ENCODE measurements at places on chromosomes 16 and 17. TPM values are rescaled to one million over a fixed set of nuclear protein-coding genes. Genes with fewer than 3 reads are reported as not detected.

DNA sequence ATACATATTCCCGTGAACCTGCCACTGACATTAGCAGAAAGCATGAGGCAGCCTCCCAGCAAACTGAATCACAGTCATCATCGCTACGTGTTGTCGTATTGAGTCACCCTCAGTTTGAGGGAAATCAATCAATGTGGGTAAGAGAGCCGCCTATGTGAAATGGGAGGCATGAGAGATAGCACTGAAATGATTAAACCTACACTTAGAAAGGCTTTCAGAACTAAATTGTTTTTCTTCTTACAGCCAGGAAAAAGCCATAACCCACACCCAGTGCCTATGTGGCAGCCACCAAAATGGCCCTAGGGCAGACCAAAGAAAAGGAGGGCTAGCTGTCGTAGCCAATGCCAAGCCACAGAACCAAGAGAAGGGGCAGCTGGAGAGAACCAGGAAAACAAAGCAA, 90.5 kb downstream of the ADAMTS18 start:
- peaks cover 10% of the 10 kb centered on the region for H3K4me1 ChIP-seq
- H3K27ac ChIP-seq, result no peak overlapping the region
- H3K36me3 ChIP-seq, result no peaks in the 10 kb centered on the region
- no peaks in the 10 kb centered on the region for H3K27me3 ChIP-seq
- no peak overlapping the region for H3K4me3 ChIP-seq

DNA sequence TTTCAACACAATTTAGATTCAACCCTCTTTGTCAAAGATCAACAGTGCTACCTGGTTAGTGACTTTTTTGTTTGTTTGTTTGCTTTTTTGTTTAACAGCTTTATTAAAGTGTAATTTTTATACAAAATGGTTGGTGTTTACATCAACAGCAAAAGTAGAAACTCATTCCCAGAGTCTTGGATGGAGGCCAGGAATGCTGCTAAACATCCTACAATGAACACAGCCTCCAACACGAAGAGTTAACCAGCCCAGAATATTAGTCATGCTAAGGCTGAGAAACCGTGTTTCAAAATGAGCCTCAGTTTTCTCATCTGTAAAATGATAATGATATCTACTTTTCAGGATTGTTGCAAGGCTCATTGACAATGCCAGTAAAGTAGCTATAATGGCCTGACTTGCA, 211.0 kb upstream of the MAF start:
- no peaks in the 10 kb centered on the region for H3K27me3 ChIP-seq
- H3K27ac ChIP-seq, result no peak overlapping the region
- no peaks in the 10 kb centered on the region for H3K4me1 ChIP-seq
- no peaks in the 10 kb centered on the region for H3K36me3 ChIP-seq
- H3K4me3 ChIP-seq, result no peak overlapping the region

GRCh38 chr17:63132459-63132911, 166.4 kb downstream of the TANC2 start:
- no peak for DNase-seq
- no peak overlapping the region for H3K4me3 ChIP-seq
- H3K27me3 ChIP-seq, result no peaks in the 10 kb centered on the region
- peaks cover 1% of the 10 kb centered on the region for H3K4me1 ChIP-seq

GRCh38 chr17:78935419-78936323, 10.5 kb upstream of the TIMP2 start:
- no peak overlapping the region for H3K4me3 ChIP-seq
- H3K27ac ChIP-seq, result peak overlapping the region; percentile 96
- no peaks in the 10 kb centered on the region for H3K27me3 ChIP-seq
- DNase-seq, result peak; percentile 89
- H3K36me3 ChIP-seq, result no peaks in the 10 kb centered on the region

- no peaks in the 10 kb centered on the region for H3K4me1 ChIP-seq
- no peaks in the 10 kb centered on the region for H3K27me3 ChIP-seq
Observed at GRCh38 chr17:17313350-17313991, 10.3 kb downstream of the NT5M start.

DNA sequence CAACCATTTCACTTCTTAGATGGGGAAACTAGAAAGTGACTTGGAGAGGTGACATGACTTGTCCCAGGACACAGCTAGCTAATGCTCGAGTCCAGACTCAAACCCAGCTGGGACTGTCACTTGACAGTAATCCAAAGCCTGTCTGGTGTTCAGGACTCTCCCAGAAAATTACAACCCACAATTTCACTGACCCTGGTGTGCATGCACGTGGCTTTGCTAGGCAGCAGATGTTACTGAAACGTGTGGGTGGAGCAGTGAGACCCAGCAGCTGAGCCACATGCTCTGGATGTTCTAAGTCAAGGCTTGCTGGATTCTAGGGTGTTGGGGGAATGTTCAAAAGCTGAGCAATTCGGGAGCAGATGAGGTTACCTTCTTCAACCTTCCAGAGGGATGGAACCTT, 364.6 kb downstream of the GRIN2A start:
- H3K4me3 ChIP-seq, result no peak overlapping the region
- H3K36me3 ChIP-seq, result no peaks in the 10 kb centered on the region
- H3K27ac ChIP-seq, result no peak overlapping the region
- no peak for DNase-seq
- H3K27me3 ChIP-seq, result no peaks in the 10 kb centered on the region

- no peaks in the 10 kb centered on the region for H3K4me1 ChIP-seq
- no peak for DNase-seq
- H3K27me3 ChIP-seq, result no peaks in the 10 kb centered on the region
Observed at GRCh38 chr17:72307836-72308235, 187.0 kb downstream of the SOX9 start.

DNA sequence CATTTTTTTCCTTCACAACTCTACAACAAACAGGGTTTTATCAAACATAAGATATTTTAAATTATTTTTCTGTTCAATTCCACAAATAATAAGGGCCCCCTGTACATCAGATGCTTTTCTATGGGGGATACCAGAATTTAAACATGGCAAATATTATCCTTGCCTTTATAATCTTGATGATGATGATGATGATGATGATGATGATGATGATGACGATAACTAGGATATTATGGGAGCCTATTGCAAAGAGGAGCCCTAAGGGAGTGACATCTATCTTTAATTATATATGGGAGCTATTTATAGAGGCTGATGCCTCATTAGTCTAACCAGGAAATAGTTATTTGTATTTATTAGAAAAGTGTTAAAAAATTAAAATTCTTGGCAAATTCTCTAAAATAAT, 6.8 kb downstream of the MEIOC start:
- no peak overlapping the region for H3K27ac ChIP-seq
- H3K4me1 ChIP-seq, result no peaks in the 10 kb centered on the region
- no peaks in the 10 kb centered on the region for H3K27me3 ChIP-seq
- no peak overlapping the region for H3K4me3 ChIP-seq
- no peaks in the 10 kb centered on the region for H3K36me3 ChIP-seq
- no peak for DNase-seq

DNA sequence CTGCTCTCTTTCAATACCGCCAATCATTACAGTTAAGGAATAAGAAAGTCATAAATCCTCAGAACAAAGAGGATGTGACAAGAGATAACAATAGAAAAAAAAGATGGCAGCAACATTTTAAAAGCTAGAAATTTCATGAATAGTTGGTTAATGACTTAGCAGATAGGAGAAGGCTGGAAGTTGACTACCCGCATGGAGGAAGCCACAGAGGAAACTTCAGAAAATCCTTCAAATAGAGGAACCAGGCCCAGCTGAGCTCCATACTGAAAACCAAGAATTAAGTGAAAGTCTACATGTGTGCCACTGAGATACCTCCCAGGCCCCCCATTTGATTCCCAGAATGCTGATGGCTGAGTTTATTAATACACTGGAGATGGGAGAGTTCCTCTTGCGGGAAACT, 109.3 kb downstream of the GSG1L start:
- H3K4me1 ChIP-seq, result no peaks in the 10 kb centered on the region
- H3K4me3 ChIP-seq, result no peak overlapping the region
- DNase-seq, result no peak
- no peaks in the 10 kb centered on the region for H3K27me3 ChIP-seq
- H3K27ac ChIP-seq, result no peak overlapping the region
- no peaks in the 10 kb centered on the region for H3K36me3 ChIP-seq

DNA sequence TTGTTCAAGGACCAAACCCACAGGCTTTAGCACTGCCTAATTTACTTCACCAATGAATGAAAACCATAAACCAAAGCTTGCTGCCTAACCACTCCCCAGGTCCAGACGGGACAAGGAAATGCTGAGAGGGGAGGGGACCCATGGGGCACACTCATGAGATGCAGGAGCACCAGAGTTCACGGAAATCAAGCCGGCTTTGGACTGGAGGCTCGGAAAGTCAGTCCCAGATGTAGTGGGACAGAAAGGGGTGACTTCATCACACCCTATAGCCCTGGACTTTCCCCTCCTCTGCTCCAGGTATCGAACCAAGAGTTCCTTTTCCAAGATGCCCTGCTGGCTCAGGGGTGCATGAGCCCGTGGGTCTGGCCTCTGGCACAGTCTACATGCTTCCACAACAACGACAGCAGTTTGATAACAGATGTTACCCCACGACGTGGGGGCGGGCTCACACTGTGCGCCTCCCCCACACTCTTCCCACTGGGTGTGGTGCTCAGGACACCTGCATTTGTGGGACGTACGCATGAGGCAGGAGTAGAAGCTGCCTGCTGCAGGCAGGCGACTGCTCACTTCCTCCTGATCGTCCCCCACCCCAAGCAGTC, 63.2 kb downstream of the AMFR start:
- H3K27me3 ChIP-seq, result no peaks in the 10 kb centered on the region
- H3K36me3 ChIP-seq, result no peaks in the 10 kb centered on the region
- DNase-seq, result no peak
- no peaks in the 10 kb centered on the region for H3K4me1 ChIP-seq

DNA sequence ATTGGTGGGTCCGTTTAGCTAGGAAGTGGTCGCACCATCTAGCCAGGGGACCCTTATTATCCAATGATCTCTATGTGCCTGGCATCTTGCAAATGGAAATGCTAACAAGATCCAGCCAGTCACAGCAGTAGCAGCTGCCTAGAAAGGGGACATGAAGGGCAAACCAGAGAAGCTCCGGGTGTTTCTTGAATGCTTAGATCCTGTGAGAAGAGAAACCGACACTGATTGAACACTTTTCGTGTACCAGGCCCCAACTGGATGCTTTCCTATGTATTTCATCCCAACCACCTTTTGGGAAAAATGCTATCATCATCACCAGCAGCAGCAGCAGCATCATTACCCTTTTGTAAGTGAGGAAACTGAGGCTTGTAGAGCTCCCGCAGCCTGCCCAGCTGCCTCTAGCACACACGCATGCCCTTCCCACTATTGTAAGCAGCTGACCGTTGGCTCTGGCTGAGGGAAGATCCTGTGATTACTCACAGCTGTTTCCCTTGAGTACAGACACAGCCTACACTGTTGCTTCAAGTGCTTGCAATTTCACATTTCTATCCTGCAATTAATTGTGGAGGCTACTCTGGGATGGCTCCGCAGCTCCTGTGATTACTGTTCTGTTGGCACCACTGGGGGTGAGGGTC, 180.7 kb upstream of the CACNG5 start:
- no peaks in the 10 kb centered on the region for H3K36me3 ChIP-seq
- no peaks in the 10 kb centered on the region for H3K27me3 ChIP-seq
- H3K4me1 ChIP-seq, result peaks cover 3% of the 10 kb centered on the region
- H3K4me3 ChIP-seq, result no peak overlapping the region

- no peaks in the 10 kb centered on the region for H3K27me3 ChIP-seq
- DNase-seq, result no peak
- H3K4me3 ChIP-seq, result no peak overlapping the region
- H3K27ac ChIP-seq, result no peak overlapping the region
- H3K4me1 ChIP-seq, result peaks cover 7% of the 10 kb centered on the region
Observed at GRCh38 chr17:63947711-63948330, 15.7 kb upstream of the CD79B start.

GRCh38 chr16:78405040-78405439, 305.6 kb downstream of the WWOX start:
- no peak for DNase-seq
- H3K4me3 ChIP-seq, result no peak overlapping the region
- H3K27me3 ChIP-seq, result no peaks in the 10 kb centered on the region
- H3K27ac ChIP-seq, result no peak overlapping the region
- no peaks in the 10 kb centered on the region for H3K36me3 ChIP-seq

GRCh38 chr16:86850670-86851069, 272.3 kb downstream of the FOXL1 start:
- H3K36me3 ChIP-seq, result no peaks in the 10 kb centered on the region
- no peaks in the 10 kb centered on the region for H3K27me3 ChIP-seq
- no peak overlapping the region for H3K27ac ChIP-seq
- no peak overlapping the region for H3K4me3 ChIP-seq

DNA sequence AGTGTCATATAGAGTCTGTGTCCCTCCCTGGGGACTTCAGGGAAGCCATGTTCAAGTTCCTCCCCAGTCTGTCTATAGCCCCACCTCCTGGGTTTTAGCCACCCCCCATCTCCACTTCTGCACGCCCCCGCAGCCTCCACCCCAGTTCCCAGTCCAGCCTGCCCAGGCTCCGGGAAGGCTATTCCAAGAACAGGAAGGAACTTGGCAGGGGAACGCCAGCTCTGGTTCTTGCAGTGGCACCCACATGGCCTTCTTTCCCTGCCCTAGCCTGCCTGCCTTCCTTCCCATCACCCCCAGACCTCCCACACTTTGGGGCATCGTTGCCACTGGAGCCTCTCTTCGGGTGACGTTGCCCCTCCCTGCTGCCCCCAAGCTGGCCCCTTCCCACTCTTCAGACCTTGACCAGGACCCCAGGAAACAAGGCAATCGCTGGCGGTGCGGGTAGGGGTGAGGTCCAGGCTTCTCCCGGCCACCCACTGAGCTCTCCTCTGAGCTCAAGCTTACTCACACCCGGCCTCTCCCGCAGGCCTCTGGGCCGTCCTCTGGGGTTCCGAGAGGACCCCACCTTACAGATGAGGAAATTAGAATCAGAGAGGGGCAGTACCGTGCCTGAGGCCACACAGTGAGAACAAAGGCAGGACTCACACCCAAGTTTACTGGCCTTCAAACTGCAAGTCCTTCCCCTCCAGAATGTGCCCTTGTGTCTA, 9.2 kb upstream of the CES4A start:
- no peaks in the 10 kb centered on the region for H3K36me3 ChIP-seq
- no peaks in the 10 kb centered on the region for H3K27me3 ChIP-seq
- no peaks in the 10 kb centered on the region for H3K4me1 ChIP-seq
- H3K4me3 ChIP-seq, result no peak overlapping the region

GRCh38 chr17:16584273-16584995, 15.4 kb upstream of the ZNF287 start:
- H3K27ac ChIP-seq, result no peak overlapping the region
- peak; percentile 89 for DNase-seq
- H3K4me3 ChIP-seq, result peak overlapping the region; percentile 3
- H3K4me1 ChIP-seq, result peaks cover under 1% of the 10 kb centered on the region
- H3K27me3 ChIP-seq, result no peaks in the 10 kb centered on the region

Gene TNFRSF17
- total RNA-seq, result 0.20 TPM

Gene C1QTNF1
- 73.6 TPM for total RNA-seq

Gene MMP25
- total RNA-seq, result 0.71 TPM

Gene GAS7
- 24.2 TPM for total RNA-seq

Gene MT4
- not detected for total RNA-seq

Gene CETP
- total RNA-seq, result not detected

Gene PRSS21
- not detected for total RNA-seq

Gene NPB
- 1.1 TPM for total RNA-seq

Gene ADAP2
- total RNA-seq, result 5.8 TPM

Gene PRPSAP1
- 44.5 TPM for total RNA-seq

Gene CUEDC1
- total RNA-seq, result 13.9 TPM

Gene FOXF1
- 0.22 TPM for total RNA-seq

Measured in ovary (tissue), 10 donors.